ENCODE measurements at places on chromosomes 6 and 20.

DNA sequence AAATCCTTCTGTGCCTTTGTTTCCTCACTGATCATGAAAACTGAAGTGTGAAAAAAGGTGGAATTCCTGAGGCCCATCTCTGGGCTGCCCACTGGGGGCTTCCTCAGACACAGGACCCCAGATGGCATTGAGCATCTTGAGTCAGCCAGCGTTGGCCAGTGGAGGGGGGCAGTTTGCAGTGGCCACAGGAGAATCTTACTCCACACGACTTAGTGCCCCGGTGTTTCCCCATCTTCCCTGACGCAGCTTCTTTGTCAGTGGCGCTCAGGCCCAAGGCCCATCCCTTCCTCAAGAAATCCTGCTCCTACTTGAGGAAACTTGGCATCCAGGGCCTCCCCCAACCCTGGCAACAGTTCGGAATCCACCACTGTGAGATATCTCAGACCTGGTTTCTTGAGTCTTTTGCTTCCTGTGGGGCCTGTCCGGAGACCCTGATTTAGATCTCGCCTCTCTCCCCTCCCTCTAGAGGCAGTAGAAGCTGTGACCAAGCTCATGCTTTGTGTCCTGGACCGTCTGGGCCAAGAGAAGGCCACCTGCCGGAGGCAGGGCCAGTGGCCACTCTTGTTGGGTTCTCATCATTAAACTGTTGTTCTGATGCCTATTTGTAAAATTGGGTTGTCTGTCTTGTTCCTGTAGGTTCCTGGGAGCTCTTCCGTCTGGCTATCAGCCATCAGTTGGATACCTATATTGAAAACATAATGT lies 20.2 kb upstream of the DLGAP4 start:
- DNase-seq, result no peak

DNA sequence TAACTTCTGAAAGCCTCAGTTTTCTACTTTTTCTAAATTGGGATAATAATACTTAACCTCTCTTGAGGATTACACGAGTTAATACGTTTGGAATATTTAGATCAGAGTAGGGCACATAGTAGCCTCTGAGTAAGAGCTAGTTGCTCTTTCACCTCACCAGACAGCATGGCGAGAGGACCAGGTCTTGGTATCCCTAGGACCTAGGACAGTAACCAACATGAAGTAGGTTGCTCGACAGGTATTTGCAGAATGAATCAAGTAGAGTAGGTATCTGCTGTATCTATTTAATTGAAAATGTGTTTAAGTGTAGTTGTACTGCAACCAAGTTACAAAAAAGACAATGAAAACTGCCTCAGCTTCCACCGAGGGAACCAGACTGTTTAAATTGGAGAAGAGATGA lies 1.4 kb downstream of the CDC5L start:
- no peak for DNase-seq

DNA sequence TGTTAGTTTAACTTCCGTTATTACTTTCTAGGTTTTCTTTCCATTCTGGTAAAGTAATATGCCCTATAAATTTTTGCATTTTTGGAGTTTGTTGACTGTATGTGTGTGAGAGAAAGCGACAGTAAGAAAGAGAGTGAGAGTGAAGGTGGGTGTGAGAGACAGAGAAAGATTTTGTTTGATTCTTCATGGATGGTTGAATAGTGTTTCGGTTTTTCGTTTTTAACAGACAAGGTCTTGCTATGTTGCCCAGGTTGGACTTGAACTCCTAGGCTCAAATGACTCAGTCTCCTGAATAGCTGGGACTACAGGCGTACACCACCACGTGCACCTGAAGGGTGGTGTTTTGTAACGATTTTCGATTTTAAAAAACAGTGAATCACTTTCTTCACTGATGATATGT lies 329.1 kb upstream of the RUNX2 start:
- no peak for DNase-seq

DNA sequence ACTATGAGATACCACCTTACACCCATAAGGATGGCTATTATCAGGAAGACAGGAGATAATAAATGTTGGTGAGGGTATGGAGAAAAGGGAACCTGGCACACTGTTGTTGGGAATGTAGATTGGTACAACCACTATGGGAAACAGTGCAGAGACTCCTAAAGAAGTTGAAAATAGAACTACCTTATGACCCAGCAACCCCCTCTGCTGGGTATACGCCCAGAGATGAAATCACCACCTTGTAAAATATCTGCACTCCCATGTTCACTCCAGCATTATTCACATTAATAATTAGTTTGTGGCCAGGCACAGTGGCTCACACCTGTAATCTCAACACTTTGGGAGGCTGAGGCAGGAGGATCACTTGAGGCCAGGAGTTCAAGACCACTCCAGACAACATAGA lies 26.8 kb downstream of the ZBTB9 start:
- DNase-seq, result no peak

GRCh38 chr20:62122654-62123449 lies 577 bp downstream of the LSM14B start:
- no peak for DNase-seq

- DNase-seq, result no peak
These were observed 27.3 kb downstream of the PTK7 start for GRCh38 chr6:43103253-43103876.

- DNase-seq, result no peak
These were observed 463 bp upstream of the HLA-DMB start for GRCh38 chr6:32941214-32941768.

DNA sequence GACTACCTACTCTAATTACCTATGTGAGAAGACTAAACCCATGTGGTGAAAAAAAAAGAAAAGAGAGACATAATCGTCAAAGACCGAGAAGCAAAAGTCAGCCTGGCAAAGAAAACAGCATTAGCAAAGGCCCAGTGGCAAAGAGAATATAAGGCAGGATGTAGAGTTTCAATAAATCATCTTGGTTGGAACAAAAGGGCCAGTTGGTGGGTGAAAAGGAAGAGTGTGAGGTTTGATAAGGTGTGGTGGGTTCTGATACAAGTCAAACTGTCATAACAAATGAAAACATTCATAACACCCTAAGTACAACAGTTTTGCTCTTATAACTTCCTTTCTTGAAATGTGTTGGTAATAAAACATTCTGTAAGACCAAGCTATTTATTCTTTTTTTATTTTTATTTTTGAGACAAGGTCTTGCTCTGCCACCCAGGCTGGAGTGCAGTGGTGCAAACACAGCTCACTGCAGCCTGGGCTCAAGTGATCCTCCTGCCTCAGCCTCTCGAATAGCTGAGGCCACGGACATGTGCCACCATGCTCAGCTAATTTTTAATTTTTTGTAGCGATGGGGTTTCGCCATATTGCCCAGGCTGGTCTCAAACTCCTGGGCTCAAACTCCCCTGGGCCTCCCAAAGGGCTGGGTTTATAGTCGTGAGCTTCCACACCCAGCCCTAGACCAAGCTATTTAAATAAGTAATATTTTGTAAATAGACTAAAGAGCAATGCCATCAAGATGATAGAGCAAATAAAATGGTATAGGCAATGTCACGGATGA lies 18.9 kb upstream of the GTF3C6 start:
- DNase-seq, result no peak

- no peak for DNase-seq
These were observed 34.5 kb upstream of the CST7 start for GRCh38 chr20:24914388-24915241.

- no peak for DNase-seq
These were observed 25.3 kb downstream of the MBOAT1 start for GRCh38 chr6:20186981-20187380.

- no peak for DNase-seq
These were observed 94.2 kb downstream of the RREB1 start for GRCh38 chr6:7201732-7202541.

GRCh38 chr20:50083034-50083433 lies 29.9 kb downstream of the UBE2V1 start:
- DNase-seq, result no peak

DNA sequence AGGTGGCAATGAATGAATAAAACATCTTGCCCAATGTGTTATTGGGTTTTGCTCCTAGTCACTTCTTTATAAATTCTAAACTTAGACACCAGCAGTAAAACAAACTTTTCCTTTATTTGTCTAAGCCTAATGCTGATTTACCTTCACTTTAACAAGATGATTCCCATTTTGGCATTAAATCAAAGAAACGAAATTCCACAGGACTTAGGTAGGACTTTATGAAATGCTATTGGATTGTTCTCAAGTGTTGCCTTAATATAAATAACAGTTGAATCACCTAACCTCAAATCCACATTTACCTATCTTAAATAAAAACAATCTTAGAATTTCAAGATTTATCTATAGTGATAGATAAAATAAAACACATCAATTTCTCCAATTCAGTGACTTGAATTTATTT lies 831.8 kb downstream of the EPHA7 start:
- DNase-seq, result no peak

GRCh38 chr20:3728354-3728753 lies 4.1 kb upstream of the HSPA12B start:
- DNase-seq, result no peak

GRCh38 chr6:144265390-144265789 lies 19.7 kb upstream of the UTRN start:
- DNase-seq, result no peak

DNA sequence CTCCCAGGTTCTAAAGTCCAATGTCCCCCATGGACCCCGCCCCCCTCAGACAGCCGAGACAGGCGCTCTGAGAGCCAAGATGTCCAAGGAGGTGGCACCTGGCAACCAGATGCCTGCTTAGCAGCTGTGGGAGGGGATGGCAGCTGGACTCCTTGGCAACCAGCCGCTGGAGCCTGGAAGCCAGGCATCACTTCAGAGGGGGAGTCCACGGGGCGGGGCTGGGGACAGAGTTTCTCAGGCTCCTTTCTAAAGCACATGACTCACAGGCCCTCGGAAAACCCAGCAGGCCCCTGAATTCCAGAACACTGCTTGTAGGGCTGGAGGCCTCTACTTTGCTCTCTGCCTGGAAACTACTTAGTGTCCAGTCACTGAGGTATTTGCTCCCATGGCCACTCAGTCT lies 51.5 kb downstream of the PREX1 start:
- DNase-seq, result no peak

GRCh38 chr6:84871925-84872324 lies 107.5 kb upstream of the TBX18 start:
- DNase-seq, result no peak

DNA sequence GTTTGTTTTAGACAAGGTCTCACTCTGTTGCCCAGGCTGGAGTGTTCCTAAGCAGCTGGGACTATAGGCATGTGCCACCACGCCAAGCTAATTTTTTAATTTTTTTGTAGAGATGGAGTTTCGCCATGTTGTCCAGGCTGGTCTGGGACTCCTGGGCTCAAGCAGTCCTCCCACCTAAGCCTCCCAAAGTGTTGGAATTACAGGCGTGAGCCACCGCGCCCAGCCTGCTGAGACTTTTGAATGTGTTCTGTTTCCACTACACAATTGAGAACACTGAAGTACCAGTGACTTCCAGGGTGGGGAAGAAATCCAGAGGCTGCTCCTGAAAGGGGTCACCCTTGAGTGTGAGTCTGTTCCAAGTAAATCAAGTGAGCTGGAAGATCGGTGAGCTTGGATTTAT lies 81.3 kb upstream of the ARMC2 start:
- no peak for DNase-seq

- no peak for DNase-seq
These were observed 12.7 kb downstream of the ZCCHC3 start for GRCh38 chr20:309841-310644.

DNA sequence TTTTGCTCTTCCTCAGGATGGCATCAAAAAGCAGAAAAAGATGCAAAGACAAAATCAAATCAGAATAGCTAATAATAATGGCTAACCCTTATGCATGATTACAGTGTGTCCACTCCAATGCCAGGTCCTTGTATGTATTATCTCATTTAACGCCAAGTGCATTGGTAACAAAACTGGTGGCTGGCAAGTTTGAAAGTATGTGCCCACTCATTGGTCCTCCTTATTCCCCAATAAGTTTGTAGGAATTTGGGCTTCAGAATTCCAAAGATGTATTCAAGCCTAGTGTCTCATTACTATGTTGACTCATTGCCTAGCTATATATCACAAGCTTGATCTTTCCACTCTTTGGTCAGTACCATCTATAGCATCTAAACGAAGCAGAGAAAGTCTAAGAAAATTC lies 196.6 kb downstream of the GJA10 start:
- no peak for DNase-seq

DNA sequence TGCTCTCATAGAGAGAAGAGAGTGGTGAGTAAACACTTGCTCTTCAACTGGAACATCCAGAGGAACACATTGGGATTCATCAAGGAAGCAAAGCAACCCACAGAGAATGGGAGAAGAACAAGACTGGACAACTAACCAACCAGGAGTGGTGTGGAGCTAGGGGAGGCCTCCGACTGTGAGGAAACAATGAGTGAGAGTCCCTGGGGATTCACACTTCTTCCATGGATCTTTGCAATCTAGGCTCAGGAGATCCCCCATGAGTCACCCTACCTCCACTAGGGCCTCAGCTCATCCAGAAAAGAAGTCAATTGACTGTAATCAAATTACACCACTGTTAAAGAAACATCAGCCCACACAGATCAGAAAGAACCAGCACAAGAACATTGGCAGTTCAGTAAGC lies 42.3 kb upstream of the CLVS2 start:
- DNase-seq, result no peak

- DNase-seq, result no peak
These were observed 201.0 kb upstream of the CEP162 start for GRCh38 chr6:84428300-84428907.

DNA sequence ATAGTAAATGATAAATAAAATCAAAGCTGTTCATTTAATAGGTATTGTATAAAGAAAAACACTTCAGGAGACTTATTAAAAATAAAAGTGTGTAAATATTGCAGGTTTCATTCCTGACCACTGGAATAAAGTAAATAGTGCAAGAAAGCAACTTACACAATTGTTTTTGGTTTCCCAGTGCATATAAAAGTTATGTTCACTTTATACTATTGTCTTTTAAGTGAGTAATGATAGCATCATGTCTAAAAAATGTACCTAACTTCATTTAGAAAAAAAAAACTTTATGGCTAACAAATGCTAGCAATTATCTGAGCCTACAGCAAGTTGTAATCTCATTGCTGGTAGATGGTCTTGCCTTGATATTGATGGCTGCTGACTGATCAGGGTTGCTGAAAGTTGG lies 726.6 kb upstream of the POU3F2 start:
- no peak for DNase-seq

GRCh38 chr20:31974951-31975487 lies 7.1 kb downstream of the XKR7 start:
- DNase-seq, result no peak

All from NCI-H2081 treated with DMSO at 0.1 percent for 48 hours (cell line).